CD4-positive, alpha-beta T cell treated with Interleukin-4 for 4 hours (primary cell): ENCODE measurements at places on chromosomes 6 and 20.

- DNase-seq, result no peak
Measured at GRCh38 chr20:56630086-56630493, 984 bp downstream of the TFAP2C start.

- no peak for DNase-seq
Measured at GRCh38 chr6:109397020-109397419, 14.8 kb upstream of the CD164 start.

GRCh38 chr6:37959061-37959460, 139.5 kb downstream of the ZFAND3 start:
- DNase-seq, result no peak

GRCh38 chr6:10621847-10622246, 72.6 kb downstream of the C6orf52 start:
- DNase-seq, result no peak

DNA sequence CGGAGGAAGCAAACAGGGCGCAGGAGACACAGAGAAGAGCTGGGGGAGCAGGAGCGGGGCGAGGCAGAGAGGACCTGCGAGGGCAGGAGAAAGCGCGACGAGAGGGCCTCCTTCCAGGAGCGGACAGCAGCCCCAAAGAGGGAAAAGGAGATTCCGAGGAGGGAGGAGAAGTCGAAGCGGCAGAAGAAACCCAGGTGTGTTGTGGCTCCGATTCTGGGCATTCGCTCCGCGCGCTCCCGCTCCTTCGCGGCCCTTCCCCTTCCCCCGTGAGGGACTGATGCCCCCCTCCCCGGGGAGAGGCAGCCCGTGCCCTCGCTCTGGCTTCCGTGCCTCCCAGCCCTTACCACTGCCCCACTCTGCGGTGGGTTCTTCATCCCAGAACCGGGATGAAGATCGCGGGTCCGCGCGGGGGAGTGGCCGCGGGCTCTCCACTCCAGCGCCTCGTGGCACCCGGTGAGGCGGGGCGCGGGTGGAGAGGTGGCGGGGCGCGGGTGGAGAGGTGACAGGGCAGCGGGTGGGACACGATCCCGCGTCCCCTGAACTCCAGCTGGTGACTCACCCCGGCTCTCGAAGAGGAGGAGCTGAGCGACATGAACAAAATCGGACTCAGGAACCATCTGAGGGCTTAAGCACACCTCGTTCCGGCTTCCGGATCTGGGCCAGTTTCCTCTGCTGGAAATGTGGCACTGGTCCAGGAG, 22.4 kb downstream of the TMC2 start:
- no peak for DNase-seq

DNA sequence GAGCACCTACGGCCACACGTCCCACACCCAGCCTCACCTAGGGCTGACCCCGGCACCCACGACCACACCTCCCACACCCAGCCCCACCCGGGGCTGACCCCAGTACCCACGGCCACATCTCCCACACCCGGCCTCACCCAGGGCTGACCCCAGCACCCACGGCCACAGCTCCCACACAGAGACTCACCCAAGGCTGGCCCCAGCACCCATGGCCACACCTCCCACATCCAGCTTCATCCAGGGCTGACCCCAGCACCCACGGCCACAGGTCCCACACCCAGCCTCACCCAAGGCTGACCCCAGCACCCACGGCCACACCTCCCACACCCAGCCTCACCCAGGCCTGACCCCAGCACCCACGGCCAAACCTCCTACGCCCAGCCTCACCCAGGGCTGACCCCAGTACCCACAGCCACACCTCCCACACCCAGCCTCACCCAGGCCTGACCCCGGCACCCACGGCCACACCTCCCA, 36.7 kb downstream of the NINL start:
- no peak for DNase-seq

GRCh38 chr6:163773646-163774045, 359.1 kb downstream of the QKI start:
- no peak for DNase-seq

- DNase-seq, result no peak
Measured at GRCh38 chr6:5343998-5344397, 82.7 kb downstream of the FARS2 start.

- no peak for DNase-seq
Measured at GRCh38 chr20:23311947-23312506, 38.6 kb upstream of the NXT1 start.

- DNase-seq, result no peak
Measured at GRCh38 chr6:168612586-168612985, 171.6 kb downstream of the SMOC2 start.

DNA sequence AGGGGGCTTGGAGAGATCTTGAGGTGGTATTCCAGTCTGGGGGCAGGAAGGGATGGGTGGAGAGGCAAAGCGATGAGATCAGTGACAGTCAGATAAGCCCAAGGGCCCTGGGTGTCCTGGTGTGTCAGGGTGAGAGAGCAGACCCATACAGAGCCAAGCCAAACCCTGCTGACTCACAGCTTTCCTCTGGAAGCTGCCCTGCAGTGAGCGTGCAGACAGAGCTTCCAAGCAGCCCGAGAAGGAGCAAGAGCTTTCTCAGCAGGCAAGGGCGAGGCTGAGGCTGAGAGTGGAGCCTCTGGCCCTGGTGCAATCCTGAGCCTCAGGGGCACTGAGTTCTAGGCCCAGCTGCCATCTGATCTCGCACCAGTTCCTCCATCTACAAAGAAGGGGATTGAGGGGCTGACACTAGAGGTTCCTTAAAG, 91.1 kb upstream of the HIVEP1 start:
- DNase-seq, result no peak

DNA sequence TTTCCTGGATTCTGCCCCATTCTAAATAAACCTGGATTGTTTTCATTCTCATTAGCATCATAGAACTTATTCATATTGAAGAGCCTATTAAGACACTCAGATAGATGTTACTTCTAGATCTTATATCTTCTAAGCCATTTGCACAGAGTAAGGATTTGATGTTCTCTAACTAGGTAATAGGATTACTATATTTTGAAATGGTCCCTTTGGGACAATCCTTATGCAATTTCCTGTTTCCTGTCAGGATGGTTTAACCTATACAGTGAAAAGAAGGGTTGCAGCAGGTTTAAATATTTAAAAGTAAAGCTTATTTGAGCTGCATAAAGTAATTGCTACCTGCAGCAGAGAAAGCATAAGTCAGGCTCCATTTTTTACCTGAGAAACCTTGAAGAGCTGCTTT, 860.1 kb downstream of the TFAP2A start:
- DNase-seq, result no peak

DNA sequence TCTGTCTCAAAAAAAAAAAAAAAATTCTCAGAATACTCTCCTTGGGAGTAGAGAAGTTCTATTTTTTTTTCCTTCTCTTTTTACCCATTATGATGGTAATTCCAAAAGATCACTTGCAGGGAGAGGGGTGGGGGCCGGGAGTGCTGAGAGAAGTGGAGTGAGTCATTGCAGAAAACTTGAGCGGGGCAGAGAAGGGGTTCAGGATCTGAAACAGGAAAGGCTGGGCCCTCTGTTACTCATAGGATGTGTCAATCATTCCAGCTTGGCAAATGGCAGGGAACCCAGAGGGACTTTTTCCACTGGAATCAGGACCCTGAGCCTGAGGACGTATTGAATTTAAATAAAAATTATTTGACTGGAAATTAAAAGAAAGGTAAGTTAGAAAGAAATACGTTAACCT, 111.4 kb upstream of the ARMC2 start:
- DNase-seq, result no peak

- no peak for DNase-seq
Measured at GRCh38 chr6:101588343-101588742, 194.8 kb downstream of the GRIK2 start.

GRCh38 chr6:63537201-63537958, 34.9 kb upstream of the LOC128125822 start:
- no peak for DNase-seq

- no peak for DNase-seq
Measured at GRCh38 chr20:54118220-54119001, 48.0 kb upstream of the BCAS1 start.

DNA sequence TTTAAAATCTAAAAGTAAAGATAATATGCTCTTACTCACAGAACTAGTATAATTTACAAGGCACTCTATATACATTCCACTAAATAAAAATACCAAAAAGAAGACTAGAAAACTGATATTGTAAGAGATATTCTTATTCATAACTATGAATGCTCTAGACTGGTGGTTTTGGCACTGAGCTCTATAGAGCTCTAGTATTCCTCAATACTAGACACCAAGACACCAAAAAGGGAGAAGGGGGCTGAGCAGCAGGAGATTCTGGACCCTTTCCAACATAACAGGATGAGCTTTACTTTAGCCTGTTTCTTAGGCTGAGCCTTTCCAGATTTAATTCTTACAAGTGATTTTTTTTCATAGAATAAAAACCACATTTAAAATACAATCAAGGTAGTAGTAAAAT, 173.6 kb downstream of the COL21A1 start:
- DNase-seq, result no peak

GRCh38 chr6:117396228-117396627, 29.5 kb downstream of the ROS1 start:
- no peak for DNase-seq

GRCh38 chr20:50810842-50811241, 16.0 kb downstream of the BCAS4 start:
- DNase-seq, result no peak

GRCh38 chr20:10632721-10633509, 40.9 kb downstream of the JAG1 start:
- DNase-seq, result no peak

GRCh38 chr20:21901470-21902275, 196.2 kb downstream of the PAX1 start:
- no peak for DNase-seq

DNA sequence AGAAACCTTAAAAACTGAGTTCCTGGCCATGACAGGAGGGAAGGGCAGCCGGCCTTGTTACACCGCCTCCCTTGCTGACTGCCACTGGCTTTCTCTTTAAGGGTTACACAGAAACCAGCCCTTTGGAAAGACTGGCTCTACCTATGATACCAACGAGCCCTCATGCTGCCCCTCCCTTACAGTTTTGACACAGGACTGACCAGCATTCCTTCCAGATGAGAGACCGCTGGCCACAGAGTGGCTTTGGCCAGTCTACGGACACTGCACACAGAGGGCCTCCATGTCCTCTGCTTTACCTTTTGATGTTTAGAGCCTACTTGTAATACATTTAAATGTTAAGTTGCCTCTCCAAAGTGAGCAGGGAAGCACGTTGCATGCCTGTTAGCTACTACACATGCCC, 243.2 kb upstream of the GMDS start:
- no peak for DNase-seq

DNA sequence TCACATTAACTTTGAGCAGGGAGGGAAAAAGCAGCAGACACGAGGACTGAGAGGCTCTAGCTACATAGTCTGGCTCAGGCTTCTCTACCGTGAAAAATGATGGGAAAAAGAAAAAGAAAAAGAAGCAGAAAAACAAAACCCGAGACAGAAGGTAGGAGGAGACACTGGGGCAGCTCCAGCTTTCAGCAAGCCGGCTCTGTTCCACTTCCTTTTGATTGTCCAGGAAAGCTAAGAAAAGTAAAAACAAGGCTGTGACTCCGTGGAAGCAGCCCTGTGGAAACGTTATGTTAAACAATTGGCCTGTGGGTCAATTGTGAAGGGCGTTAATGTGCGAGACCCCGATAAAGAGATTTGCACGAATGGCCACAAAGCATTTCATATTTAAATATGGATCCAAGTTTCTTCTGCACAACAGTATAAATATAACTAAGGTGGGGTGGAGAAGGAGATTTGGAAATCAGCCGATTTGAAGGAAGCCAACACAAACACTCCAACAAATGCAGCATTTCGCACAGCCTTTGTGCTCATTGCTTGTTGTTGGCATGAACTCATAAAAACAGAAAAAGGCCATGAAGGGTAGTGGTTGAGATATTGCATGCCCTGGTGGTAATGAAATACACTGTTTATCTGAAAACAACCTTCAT, 236.9 kb upstream of the JAG1 start:
- no peak for DNase-seq

GRCh38 chr6:3939964-3940363, 90.8 kb downstream of the FAM50B start:
- DNase-seq, result no peak
